ENCODE measurements at places on chromosomes 16 and 17. TPM values are rescaled to one million over a fixed set of nuclear protein-coding genes. Genes with fewer than 3 reads are reported as not detected.

DNA sequence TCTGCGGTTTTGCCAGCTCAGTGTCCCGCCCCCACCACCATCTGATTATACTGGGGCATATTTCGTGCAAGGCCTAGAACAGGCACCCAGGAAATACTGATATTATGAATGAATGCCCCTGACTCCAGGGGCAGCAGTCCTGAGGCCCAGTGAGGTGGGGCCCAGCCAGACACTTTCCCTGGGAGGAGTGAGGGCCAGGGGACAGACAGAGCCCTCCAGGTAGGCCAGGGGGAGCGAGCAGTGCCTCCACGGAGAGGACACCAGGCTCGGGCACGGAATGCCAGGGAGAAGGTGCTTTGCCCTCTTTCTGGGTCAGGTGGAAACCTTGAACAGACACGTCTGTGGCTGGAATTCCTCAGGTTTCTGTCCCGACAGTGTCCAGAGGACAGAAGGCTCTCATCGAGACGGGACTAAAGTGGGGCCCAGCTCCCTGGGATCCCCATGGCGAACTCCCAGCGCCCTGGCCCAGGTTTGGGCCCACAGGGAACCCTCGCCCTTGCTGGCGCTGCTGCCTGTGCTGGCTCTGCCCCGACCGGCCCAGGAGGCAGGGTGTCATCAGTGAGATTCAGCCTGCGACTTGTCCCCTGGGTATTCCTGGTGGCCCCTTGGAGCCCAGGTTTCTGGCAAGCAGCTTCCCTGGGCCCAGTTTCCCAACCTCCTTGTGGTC lies 4.3 kb downstream of the KATNB1 start:
- DNase-seq = no peak

GRCh38 chr17:30334421-30334820 lies 564 bp upstream of the TMIGD1 start:
- no peak for DNase-seq

- DNase-seq = no peak
Measured at GRCh38 chr17:49015924-49016774, 19.0 kb downstream of the IGF2BP1 start.

- no peak for DNase-seq
Measured at GRCh38 chr17:7577327-7578199, 1.9 kb upstream of the CD68 start.

- DNase-seq = no peak
Measured at GRCh38 chr17:36839256-36839655, 98.0 kb upstream of the LHX1 start.

DNA sequence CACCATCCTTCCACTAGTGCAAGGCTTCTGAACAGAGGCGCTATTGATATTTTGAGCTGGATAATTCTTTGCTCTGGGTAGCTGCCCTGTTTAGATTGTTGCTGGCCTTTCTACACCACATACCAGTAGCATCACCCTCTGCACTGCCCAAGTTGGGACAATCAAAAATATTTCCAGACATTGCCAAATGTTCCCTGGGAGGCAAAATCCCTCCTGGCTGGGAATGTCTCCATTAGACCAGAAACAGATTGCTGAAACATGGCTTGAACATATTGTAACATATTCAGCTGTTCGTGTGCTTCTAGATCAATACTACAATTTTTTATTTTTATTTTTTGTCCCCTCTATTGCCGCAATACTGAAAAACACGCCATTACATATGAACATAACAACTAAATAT lies 174.6 kb downstream of the ABCA8 start:
- DNase-seq = no peak

DNA sequence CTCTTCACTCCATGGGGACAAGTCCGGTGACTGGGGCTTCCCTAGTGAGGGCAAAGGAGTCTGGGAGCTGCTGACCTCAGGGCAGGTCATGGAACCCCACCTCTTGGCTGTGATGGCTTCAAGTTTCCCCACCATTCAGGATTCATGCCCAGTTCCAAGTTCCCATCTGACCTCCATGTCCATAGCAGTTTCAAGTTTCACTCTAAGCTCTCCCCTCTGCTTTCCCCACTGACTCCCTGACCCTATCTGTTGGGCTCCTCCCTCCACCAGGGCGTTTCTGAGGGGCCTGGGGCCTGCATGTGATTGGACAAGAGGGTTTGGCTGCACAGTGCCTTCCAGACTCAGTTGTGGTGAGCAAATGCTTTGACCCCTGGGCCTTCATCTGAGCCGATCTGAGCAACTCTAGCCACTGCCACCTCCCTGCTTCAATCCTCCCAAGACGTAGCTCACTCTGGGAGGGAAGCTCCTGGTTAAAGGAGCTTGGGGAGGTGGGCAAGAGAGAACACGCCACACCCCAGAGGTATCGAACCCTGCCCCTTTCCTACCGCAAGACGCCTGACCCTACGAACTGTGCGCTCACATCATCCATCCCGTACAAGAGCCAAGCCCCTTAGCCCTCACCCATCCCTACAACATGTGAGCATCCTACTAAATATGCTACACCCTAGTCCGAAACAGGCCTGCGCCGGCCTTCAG lies 8.3 kb downstream of the ZNF629 start:
- DNase-seq = no peak

DNA sequence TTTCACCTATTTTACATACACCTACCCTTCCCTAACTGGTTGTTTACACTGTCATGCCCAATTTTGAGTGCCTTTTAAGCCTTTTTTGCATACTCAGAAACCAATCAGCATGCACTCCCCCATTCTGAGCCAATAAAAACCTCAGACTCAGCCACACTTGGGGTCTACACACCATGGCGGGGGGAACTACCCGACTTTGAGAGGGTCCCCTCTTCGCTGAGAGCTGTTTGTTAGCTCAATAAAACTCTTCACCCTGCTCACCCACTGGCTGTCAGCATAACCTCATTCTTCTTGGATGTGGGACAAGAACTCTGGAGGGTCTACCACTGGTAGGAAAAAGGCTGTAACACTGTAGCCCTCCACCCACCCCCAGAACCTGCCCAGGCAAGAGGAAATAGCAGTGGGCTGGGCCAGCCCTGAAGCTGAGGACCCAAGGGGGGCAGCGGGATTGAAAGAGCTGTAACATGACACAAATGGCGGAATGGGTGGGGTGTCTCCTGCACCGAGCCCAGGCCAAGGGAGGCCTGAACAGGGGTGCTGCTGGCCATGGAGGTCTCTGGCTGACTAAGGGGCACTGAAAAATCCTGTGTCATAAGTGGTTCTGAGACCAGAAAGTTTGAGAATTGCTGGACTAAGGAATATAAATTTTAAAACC lies 3.0 kb upstream of the FLYWCH2 start:
- DNase-seq = no peak

DNA sequence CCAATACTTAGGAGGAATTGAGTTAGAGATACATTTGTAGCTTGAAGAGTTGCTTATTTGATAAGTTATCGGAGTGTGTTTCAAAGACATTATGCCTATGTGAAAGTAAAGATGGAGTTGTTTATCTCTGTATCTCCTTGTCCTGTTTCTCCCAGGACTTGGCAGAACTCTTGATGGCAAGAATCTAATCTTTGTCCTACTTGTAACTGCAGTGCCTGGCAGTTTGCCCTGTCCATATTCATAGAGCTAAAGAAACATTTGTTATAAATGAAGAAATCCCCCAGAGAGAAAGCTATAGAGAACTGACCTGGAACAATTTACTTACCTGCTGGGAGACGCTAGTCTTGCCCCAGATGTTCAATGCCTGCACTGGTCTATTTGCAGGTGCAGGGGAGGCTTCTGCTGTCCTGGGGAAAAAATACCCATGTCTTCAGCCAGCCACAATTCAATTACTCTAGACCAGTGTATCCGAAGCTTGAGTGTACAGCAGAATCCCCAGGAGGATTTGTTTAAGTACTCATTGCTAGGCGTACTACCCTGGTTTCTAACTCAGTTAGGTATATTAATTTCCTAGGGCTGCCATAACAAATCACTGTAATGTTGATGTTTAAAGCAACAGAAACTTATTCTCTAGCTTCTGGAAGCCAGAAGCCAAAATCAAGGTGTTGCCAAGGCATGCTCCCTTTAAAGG lies 410.0 kb upstream of the HSBP1 start:
- no peak for DNase-seq

- no peak for DNase-seq
Measured at GRCh38 chr17:4090898-4091297, 51.9 kb downstream of the ZZEF1 start.

AIPL1 gene
- total RNA-seq = not detected

RGS9 gene
- 8.6 TPM for total RNA-seq

CPHXL2 gene
- not detected for total RNA-seq

SPATA2L gene
- 50.5 TPM for total RNA-seq

All from HCT116 (cell line).